ENCODE measurements at places on chromosomes 7 and 10.

DNA sequence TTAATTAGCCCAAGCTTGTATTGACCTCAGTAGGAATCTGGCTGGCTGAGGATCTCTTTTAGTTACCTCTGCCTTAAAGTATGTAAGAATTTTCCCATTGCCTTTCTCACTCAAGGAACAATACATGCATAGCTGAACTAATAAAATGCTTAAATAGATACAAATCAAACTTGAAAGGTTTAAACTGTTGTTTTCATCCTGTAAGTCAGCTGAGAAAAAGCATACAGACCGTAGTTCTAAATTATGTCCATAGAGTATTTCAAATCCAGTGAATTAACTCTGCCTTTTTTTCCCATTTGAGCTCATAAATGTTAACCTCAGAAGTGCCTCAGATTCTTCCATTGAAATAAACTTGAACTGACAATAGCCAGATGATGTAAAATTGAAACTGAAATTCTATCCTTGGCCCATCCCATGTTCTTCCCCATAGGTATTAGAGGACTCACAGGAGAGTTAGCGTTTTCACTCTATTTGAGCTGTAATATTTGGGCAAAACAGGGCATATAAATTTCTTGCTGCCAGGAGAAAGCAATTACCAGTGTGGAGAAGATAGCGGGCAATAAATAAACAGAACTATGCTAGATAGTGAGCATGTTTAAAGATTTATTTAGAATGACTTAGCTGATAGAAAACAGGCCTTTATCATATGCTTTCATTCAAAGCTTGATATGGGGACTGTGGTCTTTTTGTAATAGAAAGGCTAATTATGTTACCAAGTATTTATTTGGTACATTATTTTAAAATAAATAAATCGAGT, 163.7 kb downstream of the WNT2 start:
- DNase-seq = no peak

- DNase-seq = no peak
These were observed 33.7 kb downstream of the SCRN1 start for GRCh38 chr7:29955799-29956486.

DNA sequence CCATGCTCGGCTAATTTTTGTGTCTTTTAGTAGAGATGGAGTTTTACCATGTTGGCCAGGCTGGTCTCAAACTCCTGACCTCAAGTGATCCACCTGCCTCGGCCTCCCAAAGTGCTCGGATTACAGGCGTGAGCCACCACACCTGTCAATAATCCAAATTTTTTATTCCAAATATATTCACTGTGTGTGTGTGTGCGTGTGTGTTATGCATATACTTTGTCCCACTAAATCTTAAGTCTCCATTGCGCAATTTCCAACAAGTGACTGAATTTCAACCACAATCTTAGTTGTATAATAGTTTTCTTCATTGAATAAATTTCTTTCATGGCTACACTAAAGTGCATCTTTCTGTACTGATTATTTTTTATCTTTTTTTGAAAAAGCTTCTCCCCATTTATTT, 2.7 kb downstream of the KRIT1 start:
- DNase-seq = no peak

DNA sequence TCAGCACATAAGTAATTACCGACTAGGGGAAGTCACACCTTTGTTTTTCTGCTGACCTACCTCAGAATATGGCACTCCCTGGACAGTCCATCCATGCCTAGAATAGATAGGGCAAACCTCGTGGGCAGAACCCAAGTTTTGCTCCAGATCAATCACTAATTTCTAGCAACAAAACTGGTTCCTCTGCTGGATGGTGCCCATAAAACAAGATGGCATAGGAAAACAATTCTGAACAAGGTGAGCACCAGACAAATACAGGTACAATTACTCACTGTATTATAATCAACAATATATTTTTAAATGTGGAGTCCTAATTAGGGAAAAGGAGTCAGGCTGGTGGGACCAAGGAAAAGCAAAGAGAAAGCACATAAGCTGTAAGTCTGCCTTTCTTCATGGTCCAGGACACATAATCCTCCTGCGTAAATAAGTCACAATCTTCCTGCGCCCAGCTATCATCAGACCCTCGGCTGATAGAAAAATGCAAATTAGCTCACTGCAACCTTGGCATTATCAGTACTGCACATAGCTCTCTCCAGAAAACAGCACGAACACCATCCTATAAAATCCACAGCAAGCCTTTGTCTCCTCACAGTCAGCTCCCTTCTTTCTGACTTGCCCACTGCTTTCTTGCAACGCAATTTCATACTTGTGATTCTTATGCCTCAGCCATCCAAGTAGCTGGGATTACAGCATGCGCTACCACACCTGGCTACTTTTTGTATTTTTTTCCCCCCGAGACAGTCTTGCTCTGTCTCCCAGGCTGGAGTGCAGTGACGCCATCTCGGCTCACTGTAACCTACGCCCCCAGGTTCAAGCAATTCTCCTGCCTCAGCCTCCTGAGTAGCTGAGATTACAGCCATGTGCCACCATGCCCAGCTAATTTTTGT, 15.1 kb downstream of the URGCP start:
- DNase-seq = no peak

- no peak for DNase-seq
These were observed 2.2 kb downstream of the OGDHL start for GRCh38 chr10:49759787-49760551.

GRCh38 chr7:770741-771166, 43.7 kb upstream of the PRKAR1B start:
- DNase-seq = no peak

DNA sequence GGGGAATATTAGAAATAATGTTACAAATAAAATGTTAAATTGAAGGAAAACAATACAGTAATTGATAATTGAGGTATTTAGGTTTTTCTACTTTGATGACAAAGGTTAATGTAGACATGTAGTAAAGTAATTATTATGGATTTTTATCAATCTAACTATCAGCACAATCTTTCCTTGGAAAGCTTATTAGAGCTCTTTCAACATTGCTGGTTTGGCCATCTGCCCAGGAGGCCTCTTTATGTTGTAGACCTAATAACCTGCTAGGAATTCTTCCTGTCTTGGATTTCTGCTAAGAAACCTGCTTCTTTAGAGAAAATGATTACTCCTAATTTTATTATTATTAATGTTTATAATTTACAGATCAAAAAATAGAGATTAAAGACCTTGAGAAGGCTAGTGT, 78.9 kb downstream of the CHRM2 start:
- no peak for DNase-seq

GRCh38 chr7:152158801-152159587, 133.5 kb downstream of the GALNT11 start:
- no peak for DNase-seq

GRCh38 chr7:117071551-117071950, 118.2 kb downstream of the ST7 start:
- no peak for DNase-seq

DNA sequence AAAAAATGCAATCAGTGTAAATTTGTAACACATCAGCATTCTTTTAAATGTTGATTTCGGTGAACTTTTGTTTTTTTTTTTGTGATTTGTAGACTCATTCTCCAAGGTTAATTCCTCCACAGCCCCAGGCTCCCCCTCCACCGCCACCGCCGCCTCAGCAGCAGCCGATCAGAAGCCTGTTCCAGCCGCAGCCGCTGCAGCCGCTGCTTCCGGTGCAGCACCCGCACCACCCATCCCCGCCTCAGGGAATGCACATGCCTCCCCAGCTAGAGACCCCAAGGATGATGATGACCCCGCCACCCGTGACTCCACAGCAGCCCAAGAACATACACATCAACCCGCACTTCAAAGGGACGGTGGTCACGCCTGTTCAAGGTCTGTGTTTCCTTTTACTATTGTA, 66.6 kb downstream of the RBM33 start:
- DNase-seq = no peak

DNA sequence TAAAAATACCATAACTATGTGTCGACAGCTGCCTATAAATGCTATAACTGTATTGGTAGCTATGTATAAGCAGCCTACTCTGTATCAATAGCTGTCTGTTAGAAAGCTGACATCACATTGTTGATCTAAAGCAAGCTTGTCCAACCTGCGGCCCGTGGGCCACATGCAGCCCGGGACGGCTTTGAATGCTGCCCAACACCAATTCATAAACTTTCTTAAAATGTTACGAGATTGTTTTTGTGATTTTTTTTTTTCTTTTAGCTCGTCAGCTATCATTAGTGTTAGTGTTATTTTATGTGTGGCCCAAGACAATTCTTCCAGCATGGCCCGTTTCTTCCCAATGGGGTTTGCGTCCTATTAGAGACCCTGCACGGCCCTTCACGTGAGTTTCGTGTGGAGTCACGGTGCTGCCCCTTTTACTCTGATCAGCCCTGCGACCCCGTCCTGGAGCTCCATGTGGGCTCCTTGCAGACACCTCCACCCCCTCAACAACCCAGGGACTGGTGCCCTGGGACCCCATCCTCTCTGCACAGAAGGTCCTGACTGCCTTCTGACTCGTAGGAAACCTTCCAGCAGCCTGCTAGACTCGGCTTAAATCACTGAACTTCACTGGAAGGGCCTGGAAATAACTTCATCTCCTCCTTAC, 4.5 kb upstream of the PRKAR1B start:
- no peak for DNase-seq

Measured in stimulated activated CD4-positive, alpha-beta T cell treated with anti-CD3 and anti-CD28 coated beads, Interleukin-1b, Interleukin-23, amount 100 ng/mL, for 4 hours (primary cell).